M059J (cell line): ENCODE measurements at places on chromosomes 5 and 9.

DNA sequence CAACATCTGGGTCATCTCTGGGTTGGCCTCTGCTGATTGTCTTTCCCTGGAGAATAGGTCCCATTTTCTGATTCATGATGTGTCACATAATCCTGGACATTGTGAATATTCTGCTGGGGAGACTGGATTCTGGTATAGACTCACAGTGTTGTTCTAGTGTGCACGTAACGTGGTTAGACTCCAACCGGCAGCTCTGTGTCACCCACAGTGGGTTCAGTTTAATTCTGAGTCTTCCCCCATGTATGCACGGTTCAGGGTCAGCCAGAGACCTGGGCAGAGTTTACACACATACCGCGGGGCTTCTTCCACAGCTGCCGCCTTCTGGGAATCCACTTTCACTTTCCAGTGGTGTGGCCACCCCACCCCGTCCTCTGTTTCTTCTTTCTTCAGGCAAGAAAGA, 38.0 kb upstream of the LRRC14B start:
- peak; percentile 91 for DNase-seq

- no peak for DNase-seq
These were observed 11.2 kb downstream of the ANKS6 start for GRCh38 chr9:98784831-98785806.

GRCh38 chr5:106454050-106454449, 1216.7 kb downstream of the EFNA5 start:
- peak; percentile 2 for DNase-seq

DNA sequence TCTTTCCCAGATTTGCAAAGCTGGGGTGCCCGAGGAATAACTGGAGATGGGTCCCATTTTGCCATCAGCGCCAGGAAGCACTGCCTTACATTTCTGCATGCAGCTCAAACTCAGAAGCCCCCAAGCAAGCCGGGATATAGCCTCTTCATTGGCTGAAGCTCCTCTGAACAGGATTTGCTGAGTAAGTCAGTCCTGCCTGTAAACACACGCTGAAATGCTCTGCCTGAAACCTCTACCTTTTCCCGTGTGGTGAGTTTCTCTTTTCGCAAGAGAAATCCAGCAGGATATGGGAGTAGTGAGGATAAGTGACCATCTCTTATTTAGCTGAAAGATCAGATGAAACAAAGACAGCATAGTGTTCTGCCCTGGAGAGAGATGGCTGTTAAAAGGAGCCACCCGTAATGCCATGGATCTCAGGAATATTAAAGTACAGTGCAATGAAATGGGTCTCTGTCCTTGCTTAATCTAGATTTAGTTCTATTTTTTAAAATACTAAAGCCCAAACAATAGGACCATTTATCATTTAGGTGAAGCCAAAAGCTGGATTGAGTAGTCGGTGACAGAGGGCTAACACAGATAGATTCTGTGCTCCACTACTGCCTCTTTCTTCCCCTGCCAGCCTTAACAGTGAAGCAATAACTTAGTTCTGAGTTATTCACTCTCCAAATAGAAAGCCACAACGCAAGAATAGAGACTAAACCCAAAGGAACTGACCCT, 177.5 kb upstream of the PPP2R2B start:
- DNase-seq: no peak

- peak; percentile 84 for DNase-seq
These were observed 63.3 kb downstream of the CSF2 start for GRCh38 chr5:132136906-132137305.

- no peak for DNase-seq
These were observed 110.8 kb downstream of the LHFPL2 start for GRCh38 chr5:78537821-78538220.

DNA sequence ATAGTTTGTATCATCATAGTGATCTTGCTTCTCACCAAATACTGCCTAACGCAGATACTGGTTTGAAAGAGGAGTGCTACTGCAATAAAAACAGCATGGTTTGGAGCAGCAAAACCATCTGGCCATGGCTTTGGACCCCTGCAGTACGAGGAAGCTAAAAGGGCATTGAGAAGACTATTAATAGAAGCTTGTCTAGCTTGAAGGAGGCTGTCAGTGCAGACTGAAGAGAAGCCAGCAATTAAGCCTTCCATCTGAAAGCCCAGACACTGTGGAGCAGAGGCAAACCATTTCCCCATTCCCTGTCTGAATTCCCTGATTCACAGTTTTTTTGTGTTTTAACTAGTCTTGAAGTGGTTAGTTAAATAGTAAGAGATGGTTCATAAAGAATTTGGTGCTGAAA, 281.6 kb downstream of the PTPRD start:
- no peak for DNase-seq

GRCh38 chr5:38935437-38935836, 89.6 kb downstream of the OSMR start:
- DNase-seq: no peak
